KG1 (cell line): ENCODE measurements at places on chromosomes 13 and 19.

DNA sequence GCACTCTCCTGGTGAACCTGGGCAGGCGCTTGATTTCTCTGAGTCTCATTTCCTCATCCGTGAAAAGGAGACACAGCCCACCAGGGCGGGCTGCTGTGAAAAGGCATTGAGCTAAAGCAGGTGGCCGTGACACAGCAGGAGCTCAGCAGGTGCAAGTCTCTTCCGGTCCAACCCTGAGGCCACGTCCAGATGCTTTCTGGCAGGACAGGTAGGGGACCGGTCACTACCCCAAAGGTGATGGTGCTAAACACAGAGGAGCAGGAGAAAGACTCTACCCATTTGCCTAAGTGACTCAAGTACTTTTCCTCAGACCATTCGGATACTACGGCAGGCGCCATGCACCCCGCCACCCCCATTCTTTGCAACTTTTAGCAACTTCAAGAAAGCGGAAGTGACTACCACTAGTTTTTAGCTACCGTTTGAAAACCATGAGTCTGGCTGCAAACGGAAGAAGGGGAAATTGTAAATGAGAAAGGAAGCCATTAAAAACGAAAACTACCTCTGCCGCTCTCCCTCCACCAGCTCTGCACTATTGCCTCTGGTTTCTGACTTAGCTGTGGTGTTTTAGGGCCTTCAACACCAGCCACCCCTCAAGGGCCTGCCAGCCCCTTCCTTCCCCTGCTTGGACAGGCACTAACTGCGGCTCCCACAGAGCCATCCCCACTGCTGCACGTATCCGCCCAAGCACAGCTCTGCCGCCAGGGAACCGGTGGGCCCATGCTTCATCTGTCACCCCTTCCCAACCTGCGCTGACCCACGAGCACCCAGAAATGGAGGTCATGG, 4.8 kb downstream of the PPP6R1 start:
- peak; percentile 82 for DNase-seq

DNA sequence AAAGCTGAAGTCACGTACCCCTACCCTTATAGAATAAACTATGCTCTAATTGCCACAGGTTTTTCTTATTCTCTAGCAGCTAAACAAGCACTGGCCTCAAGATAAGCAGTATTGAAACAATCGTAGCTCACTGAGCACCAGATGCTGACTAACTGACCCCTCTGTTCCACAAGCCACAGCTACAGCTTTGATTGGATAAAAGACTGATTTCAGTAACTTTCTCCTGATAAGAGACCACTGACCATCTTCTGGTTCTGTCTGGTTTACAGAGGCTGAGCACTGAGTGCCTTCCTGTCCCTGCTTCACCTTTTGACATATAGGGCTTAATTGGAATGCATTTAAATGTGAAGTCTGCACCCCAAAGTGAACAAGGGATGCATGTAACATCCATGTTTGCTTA, 8.4 kb upstream of the RAP2A start:
- DNase-seq, result no peak

GRCh38 chr13:37383046-37383445, 215.5 kb downstream of the POSTN start:
- DNase-seq, result no peak

DNA sequence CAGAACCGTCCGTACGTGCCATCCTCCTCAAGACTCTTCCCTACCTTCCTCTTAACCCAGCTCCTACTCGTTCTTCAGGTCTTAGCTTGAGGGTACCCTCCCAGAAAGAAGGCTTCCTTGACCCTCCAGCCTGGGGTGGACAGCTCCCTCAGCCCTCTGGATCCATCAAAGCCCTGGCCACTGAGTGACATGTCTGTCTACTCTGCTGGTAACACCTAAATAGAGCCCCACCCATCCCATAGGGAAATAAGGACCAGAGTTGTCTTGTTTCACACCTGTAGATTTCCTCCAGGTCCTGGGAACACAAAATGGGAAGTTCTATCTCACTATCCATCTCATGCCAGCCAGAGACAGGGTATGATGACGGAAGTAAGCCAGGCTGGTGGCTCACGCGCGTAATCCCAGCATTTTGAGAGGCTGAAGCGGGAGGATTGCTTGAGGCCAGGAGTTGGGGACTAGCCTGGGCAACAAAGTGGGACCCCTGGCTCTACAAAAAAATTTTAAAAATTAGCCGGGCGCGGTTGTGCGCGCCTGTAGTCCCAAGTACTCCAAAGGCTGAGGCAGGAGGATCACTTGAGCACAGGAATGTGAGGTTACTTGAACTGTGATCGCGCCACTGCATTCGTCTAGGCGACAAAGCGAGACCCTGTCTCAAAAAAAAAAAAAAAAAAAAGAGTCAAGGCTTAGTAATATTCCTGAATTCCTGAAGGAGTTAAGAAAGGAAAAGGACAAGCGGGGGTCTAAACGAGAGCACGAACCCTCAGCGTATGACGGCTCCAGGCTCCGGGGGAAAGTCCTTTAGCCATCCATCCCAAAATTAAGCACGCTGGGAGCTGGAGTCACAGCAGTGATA, 566 bp upstream of the CCDC97 start:
- DNase-seq, result no peak

- no peak for DNase-seq
Observed at GRCh38 chr13:75763512-75763911, 127.4 kb downstream of the LMO7 start.

- DNase-seq, result no peak
Observed at GRCh38 chr13:44137466-44137865, 236.2 kb upstream of the SERP2 start.
